Stimulated activated CD4-positive, alpha-beta T cell treated with anti-CD3 and anti-CD28 coated beads, Interleukin-2, amount 100 ng/mL, for 48 hours (primary cell): ENCODE measurements at places on chromosomes 3 and 15.
A peak's percentile ranks its signal among the peaks of the same experiment; 100 is the strongest.

DNA sequence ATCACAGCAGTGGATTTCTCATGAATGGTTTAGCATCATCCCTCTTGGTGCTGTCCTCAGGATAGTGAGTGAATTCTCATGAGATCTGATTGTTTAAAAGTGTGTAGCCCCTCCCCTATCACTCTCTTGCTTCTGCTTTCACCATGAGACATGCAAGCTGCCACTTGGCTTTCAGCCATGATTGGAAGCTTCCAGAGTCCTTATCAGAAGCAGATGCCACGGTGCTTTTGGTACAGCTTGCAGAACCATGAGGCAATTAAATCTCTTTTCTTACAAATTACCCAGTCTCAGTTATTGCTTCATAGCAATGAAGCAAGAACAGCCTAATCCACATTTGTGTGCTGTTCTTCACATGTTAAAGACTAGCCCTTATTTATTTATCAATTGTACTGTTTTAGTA is 495.2 kb upstream of the EPHA6 start:
- DNase-seq = no peak

DNA sequence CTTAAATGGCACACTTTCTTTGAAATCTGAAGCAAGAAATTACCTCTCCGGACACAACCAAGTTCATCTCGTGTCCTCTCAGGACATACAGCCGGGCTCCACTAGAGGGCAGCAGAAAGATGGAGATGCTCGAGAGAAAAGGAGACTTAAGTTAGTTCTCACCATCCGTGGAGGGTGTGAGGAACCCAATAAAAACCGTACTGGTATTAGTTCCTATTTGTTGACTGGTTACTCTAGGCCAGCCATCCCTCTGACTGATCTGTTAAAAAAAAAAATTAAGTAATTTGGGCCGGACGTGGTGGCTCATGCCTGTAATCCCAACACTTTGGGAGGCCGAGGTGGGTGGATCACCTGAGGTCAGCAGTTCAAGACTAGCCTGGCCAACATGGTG is 7.9 kb upstream of the CYP11A1 start:
- DNase-seq = peak; percentile 81

GRCh38 chr3:33001889-33002288 is 50.4 kb downstream of the CCR4 start:
- DNase-seq = no peak

GRCh38 chr3:8996681-8997121 is 33.4 kb upstream of the RAD18 start:
- no peak for DNase-seq

DNA sequence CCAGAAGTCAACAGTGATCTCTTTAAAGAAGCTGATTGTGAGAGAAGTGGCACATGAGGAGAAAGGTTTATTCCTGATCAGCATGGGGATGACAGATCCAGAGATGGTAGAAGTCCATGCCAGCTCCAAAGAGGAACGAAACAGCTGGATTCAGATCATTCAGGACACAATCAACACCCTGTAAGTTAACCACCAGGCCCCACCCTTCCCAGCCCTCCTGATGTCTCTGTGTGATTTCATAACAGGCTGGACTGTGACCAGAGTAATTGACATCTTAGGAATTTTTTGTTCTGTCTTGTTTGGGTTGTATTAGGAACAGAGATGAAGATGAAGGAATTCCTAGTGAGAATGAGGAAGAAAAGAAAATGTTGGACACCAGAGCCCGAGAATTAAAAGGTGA is 67.7 kb downstream of the KLHL25 start:
- DNase-seq = no peak

- no peak for DNase-seq
Measured at GRCh38 chr3:126105691-126106187, 21.8 kb upstream of the SLC41A3 start.

GRCh38 chr3:23916152-23916885 is 471 bp downstream of the NKIRAS1 start:
- DNase-seq = no peak

DNA sequence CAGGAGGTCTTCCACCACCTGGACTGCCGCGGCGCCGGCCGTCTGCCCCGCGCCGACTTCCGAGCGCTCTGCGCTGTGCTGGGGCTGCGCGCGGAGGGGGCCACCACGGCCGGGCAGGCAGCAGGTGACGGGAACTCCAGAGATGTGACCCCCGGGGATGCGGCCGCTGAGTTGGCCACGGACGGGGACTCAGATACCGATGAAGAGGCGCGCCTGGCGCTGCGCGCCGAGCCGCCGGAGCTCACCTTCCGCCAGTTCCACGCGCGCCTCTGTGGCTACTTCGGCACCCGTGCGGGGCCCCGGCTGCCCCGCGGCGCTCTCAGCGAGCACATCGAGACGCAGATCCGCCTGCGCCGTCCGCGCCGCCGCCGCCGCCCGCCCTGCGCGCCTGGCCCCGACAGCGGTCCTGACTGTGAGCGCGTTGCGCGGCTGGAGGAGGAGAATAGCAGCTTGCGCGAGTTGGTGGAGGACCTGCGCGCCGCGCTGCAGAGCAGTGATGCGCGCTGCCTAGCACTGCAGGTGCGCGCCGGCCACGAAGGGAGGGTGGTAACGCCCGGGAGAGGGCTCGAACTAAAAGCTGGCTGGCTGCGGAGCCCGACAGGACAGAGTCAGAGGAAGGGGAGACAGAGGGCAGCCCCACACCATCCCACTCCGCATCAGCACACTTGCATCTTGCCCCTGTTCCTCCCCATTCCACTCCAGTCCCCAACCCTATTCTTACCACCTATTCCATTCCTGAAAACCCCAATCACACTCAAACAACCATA is 885 bp downstream of the EFCC1 start:
- DNase-seq = peak; percentile 44

- DNase-seq = no peak
Measured at GRCh38 chr15:26773067-26773877, 406 bp upstream of the GABRB3 start.

DNA sequence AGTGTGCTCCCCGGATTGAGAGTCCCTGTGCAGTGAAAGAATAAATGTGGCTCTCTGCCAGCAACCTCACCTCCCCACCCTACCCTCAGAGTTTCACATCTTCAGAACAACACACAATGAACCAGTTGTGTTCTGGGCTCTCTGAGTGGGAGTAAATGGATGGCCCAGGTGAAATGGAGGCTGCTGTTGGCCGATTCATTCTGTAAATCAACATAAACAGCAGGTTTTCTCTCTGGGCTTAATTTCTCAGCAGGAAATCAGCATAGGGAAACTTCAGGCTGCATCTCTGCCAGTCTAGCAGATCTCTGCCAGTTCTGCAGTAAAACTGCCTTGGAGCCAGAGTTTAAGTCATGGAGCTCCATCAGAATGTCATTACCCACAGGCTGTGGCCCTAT is 54.6 kb upstream of the FURIN start:
- no peak for DNase-seq
